GOT3 (cell line): ENCODE measurements at places on chromosomes 7 and 10.

GRCh38 chr10:46528171-46528671 is 28.2 kb downstream of the GPRIN2 start:
- DNase-seq = no peak

DNA sequence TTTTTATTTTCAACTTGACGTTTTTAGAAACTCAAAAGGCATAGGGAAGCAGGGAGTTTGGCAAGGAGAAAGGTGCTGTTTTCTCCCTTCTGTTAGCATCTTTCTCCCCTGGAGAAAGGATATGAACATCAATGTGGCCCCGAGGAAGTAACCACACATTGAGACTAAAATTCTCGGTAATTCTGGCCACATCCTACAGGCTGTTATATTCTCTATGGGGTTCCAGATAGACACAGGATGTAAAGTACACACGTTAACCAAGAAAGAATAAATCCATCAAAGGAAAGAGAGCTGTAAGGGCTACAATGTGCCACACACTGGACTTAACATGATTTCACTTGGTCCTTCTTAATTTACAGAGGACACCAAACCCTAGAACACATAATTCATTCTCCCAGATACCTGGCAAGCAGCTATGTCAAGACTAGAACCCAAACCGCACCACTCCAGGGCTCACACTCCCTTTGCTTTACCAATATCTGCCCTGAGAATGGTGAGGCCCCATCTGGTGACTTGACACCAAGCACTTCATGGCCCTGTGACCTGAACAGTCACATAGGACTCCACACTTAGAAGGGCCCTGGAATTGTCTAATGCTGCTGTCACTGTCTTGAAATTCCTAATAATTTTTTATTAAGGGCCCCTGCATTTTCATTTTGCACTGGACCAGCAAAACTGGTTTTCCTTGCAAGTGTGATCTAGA is 73.9 kb downstream of the PRLHR start:
- no peak for DNase-seq

DNA sequence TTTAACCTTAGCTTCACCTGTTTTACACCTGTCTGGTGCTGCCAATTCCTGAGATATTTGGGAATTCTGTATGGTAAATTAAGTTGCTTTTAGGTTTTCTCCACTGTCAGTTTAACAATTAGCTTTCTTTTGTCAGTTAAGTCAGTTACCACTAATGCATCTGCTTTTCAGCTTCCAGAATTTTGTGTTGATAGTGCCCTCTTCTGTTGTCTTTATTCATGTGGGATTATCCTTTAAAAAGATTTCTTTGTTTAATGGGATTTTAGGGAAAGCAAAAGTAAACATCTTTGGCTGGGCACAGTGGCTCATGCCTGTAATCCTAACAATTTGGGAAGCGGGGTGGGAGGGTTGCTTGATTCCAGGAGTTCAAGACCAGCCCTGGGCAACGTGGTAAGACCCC is 8.1 kb downstream of the TFAM start:
- no peak for DNase-seq

- DNase-seq = no peak
Measured at GRCh38 chr7:110609336-110609735, 481.6 kb upstream of the LRRN3 start.

DNA sequence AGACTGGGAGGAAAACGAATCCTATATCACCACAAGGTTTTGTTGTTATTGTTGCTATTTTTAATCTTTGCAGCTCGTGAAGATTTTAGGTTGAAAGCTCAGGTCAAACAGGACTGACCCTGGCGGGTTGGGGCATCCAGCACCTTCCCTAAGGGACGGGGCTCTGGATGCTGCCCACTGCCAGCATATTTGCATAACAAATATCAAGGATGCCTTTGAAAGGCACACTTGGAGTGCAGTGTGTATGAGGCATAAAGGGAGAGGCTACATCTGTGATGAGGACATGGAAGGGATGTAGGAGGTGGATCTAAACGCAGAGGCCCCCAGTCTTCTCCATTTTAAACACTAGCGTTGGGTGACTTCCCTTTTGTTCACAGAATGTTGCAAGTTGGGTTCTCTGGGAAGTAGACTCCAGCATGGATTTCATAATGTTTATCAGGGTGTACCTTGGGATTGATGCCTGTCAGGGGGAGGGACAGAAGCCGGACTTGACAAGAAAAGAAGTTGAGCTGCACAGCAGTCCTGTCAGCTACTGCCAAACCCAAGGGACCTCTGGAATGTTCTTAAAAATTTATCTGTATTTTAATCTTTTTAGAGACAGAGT is 181.1 kb upstream of the IMMP2L start:
- DNase-seq = no peak

DNA sequence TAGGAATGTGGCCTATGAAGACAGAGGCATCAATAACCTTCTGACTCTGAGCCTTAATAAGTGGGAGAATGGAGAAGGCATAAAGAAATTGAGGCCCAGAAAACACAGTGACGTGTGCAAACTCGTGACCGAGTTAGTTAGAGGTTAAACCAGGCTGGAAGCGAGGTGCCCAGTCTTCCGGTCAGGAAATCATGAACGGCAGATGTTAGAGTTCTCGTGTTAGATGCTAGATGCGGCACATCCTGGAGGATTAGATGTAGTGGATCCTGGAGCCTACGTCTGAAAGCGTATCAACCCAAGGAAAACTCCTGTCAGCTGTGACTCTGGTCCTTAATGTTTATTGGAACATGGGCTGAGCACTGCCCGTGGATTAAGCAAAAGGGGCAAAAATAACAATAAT is 275.9 kb downstream of the TCF7L2 start:
- no peak for DNase-seq

GRCh38 chr7:1986366-1987083 is 246.2 kb downstream of the MAD1L1 start:
- no peak for DNase-seq

DNA sequence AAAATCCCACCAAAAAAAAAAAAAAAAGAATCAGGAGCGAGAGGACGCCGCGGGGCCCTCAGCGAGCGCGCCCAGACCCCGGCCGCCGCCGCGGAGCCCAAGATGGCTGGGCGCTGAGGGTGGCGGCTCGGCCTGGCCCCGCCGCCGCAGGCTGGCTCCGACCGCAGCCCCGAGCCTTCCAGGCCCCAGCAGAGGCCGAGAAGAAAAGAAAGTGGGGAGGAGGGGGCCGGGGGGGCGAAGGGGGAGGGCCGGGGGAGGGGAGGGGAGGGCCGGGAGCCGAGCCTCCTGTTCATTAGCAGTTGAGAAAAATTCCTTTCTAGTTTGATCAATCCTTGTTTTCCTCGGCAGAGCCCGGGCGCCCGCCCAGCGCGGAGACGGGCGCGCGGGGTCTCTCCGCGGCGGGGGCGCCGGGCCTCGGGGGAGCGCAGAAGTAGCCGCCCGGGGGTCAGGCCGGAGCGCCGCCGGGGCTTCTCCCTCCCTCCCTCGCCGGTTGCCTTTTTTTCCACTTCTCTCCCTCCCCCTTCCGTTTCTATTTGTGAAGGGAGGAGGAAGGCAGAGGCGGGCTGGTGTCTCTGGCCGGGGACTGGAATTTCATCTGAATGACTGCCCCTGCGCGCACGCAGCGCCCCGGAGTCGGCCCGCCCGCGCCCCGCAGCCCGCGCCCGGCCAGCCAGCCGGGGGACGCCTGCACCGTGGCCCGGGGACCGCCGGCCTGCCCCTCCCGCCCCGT is 778 bp upstream of the TRIM8 start:
- DNase-seq = no peak

GRCh38 chr10:91033324-91033950 is 112.5 kb upstream of the ANKRD1 start:
- DNase-seq = no peak

- DNase-seq = no peak
Measured at GRCh38 chr10:112957640-112958092, 7.6 kb downstream of the TCF7L2 start.

- no peak for DNase-seq
Measured at GRCh38 chr10:95761939-95762492, 6.1 kb downstream of the ENTPD1 start.

DNA sequence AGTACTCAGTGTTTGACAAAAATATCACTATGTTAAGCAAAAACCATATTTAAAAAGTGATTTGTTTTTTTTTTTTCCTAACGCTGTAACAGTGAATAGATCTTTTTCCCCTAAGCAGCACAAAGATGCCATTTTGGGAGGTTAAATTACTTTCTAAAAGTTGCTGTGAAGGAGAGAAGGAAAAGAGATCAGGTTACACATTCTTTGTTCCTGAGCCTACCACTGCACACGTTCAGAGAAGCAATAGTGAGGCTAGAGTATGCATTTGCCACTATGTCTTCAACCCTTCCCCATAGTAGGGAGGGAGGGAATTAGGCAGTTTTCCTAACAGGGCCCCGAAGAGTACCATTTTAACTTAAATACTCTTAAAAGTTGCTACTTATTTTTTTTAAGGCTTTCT is 38.9 kb downstream of the BMPR1A start:
- no peak for DNase-seq

GRCh38 chr10:30041196-30042105 is 17.9 kb downstream of the JCAD start:
- DNase-seq = no peak

DNA sequence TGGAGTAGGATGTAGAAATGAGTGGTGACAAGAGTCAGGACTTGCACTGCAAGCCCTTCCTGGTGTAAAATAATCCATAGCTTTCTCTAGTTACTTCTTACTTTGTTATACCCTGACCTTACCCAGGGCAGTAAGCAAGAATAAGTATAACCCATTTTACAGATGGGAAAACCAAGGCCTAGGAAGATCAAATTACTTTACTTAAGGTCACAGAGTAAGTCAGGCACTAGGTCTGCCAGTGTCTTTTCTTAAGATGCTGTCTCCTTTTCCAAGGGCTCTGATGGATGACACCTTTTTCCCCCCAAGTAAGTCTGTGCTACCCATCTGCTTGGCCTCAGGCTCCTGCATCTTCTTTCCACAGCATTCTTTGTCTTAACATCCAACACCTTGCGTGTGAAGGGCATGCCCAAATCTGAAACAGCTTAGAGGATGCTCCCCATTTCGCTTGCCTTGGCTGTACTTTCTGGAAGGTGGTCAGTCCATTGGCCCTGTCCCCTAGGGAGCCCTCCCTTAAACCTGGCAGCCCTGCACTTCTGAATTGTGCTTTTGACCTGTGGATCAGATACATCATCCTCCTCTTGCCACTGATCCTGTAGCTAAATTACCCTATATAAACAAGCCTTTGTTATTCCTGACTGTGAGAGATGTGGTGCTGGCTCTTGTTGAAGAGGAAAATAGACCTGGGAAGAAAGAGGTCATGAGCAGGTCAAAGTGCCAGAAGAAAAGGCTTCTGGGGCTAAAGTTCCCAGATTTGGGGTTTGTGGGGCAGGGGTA is 168.6 kb downstream of the LRMDA start:
- no peak for DNase-seq

GRCh38 chr10:29694121-29694520 is 59.4 kb upstream of the SVIL start:
- DNase-seq = no peak

DNA sequence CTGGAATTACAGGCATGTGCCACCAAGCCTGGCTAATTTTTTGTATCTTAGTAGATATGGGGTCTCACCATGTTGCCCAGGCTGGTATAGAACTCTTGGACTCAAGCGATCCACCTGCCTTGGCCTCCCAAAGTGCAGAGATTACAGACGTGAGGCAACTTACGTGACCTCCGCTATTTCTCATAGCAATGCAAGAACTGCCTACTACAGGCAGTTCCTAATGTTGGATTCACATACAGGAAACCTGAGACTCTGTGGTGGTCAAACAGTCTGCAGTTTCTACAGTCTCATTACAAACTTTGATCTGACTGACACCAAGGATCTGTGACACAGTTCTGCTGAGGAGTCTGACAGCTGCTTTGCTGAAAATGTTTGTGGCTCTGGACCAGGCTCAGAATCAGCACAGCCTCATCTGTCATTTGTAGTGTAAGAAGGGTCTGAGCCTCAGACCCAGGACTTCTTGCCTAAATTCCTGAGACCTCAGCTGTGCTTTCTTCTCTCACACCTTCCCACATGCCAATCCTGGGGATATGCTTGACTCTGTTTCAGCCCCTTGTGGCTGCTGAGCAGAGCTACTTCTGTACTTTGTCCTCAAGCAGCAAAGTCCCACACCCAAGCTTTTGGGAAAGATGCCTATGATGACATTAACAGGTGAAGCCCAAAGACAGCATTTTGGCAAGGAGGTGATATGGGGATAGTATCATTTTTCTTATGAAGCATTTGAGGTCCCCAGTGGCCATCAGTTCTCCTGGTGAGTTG is 48.0 kb upstream of the CYP2C9 start:
- no peak for DNase-seq

DNA sequence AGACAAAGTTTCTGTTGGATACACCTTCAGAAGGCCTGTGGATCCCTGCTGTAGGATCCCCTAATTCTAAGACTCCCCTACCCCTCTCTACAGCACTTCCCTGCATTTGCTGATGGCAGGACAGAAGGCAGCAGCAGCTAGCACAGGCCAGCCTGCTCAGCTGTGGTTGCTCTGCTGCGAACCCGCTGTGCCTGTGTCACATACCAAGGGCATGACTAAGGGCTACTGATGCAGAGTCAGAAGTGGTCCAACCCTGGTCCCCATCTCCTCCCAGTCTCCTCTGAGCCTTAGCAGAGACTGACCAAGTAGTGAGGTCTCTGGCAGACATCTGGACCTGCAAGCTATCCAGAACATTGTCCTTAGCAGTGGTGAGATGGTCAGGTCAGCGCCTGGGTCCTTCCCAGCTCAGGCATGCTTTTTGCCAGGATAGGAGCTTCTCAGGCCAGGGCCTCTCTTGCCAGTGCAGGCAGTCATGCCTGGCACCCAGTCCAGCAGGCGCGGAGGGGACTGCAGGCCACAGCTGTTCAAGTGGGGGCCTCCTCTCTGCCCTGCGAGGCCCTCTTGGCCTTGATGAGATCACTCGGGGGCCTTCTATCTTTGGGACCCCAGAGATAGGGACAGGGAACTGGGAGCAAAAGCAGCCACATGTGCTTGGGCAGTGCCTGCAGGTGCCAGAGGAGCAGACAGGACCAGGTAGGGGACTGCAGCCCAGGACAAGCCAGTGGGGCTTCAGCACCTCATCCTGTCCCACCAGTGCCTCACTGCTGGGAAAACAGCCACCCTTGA is 146.4 kb downstream of the ZNF248 start:
- DNase-seq = no peak

DNA sequence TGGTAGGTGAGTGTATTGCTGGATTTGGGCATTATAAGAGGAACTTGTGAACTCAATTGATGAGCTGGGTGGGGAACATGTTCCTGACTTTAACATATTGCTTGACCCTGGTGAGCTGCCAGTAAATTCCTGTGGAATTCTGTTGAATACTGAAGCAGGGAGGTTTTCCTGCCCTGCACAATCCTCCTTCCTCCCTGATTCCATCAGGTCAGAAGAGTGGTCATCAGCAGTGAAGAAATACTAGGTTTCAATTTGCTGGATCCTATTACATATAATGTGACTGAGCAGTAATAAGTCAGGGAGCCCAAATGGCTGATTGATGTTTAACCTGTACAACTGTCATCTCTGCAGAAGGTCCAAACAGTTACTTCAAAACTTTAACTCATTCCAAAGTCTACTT is 581.2 kb downstream of the SUGCT start:
- no peak for DNase-seq

- DNase-seq = no peak
Measured at GRCh38 chr10:125118011-125118611, 42.3 kb downstream of the CTBP2 start.

- DNase-seq = no peak
Measured at GRCh38 chr7:83837683-83838082, 188.7 kb upstream of the SEMA3E start.

- DNase-seq = no peak
Measured at GRCh38 chr10:11894381-11895107, 71.4 kb downstream of the PROSER2 start.

GRCh38 chr7:27110186-27111031 is 7.9 kb upstream of the HOXA2 start:
- DNase-seq = no peak

- no peak for DNase-seq
Measured at GRCh38 chr10:22617051-22617450, 97.3 kb downstream of the PIP4K2A start.

GRCh38 chr7:98483964-98484545 is 83.2 kb upstream of the BAIAP2L1 start:
- DNase-seq = no peak
